Neural progenitor cell (in vitro differentiated cells): ENCODE measurements at places on chromosomes 5 and 9.

- DNase-seq, result no peak
These were observed 295.3 kb upstream of the SLC24A2 start for GRCh38 chr9:20084125-20084524.

DNA sequence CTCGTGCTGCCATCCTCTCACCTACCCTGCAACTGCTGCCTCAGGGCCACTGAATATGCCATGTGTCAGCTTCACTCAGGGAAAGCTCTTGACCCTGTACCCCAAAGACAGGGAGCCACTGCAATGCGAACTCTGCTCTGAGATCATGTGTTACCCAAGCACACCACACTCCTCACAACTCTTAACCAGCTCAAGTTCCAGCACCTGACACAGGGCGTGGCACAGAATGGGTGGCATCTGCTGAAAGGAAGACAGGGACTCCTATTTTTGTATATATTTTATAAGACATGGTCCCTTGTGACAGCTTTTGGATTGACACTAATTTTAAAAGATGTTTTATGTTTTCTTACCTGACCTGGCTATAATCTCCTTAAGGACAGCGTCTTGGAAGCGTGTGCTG is 10.7 kb downstream of the PHYKPL start:
- no peak for DNase-seq

DNA sequence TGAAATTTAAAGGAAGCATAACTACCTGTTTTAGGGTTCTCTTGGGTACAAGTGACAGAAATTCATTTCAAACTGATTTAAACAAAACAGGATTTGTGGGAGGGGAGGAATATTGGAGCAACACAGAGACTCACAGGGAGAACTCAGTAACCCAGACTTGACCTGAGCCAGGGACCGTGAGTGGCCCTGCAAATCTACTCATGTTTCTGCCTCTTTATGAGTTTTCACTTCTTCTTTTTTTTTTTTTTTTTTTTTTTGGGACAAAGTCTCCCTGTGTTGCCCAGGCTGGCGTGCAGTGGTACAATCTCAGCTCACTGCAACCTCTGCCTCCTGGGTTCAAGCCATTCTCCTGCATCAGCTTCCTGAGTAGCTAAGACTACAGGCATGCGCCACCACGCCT is 405.6 kb upstream of the ZNF608 start:
- DNase-seq, result no peak

DNA sequence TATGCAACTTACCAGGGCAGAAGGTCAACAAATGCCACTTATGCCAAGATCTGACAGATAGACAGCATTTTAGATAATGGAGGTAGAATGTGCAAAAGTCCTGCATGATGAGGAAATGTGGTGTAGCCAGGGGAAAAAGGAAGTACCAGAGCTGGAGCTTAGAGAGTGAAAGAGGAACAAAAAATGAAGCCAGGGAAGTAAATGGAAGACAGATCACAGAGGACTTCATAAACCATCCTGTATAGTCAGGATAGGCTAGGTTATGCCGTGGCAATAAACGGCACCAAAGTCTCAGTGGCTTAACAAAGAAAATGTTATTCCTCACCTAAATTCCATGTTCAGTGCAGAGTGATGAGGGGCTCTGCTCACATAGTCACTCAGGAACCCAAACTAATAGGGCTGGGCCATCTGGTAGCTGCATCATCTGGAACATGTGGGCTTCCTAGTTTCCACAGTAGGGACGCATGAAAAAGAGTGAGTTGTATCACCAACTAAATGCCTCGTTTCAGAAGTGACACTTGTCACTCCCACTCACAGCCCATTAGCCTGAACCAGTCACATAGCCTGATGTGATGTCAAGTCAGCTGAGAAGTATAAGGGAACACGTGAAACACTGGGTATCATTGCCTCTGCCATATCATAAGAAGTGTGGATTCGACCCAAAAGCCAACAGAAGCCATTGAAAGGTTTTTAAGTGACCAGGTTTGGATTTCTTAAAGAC is 70.3 kb downstream of the SH3RF2 start:
- DNase-seq, result no peak

GRCh38 chr5:5933651-5934050 is 444.7 kb downstream of the MED10 start:
- no peak for DNase-seq

DNA sequence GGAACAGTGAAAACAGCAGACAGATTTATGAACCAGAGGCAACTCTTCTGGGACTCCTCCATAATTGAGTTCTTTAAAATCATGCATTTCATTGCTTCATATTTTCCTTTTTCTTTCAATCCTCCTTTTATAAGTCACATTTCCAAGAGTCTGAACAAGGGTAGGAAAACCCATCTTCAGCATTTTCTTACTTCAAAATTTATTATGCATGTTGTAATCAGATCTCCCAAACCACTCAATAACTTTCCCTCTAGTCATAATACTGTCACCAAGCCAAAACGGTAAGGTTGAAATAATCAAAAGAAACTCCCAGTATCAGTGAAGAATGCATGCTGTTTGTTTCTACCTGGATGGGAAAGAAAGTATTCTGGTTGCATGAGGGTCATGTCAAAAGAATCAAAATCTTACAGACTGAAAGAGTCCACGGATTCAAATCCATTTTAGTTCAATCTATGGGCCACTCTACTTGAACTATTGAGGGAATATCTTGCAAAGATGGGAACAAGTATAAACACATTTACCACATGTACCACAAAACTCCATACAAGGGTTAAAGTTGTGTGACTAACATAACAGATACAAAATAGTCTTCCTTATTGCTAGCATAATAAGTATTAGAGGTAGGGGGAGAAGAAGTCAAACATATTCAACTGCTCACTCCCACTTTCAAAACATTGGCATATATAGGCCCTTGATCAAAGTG is 797.3 kb downstream of the MAT2B start:
- DNase-seq, result no peak

DNA sequence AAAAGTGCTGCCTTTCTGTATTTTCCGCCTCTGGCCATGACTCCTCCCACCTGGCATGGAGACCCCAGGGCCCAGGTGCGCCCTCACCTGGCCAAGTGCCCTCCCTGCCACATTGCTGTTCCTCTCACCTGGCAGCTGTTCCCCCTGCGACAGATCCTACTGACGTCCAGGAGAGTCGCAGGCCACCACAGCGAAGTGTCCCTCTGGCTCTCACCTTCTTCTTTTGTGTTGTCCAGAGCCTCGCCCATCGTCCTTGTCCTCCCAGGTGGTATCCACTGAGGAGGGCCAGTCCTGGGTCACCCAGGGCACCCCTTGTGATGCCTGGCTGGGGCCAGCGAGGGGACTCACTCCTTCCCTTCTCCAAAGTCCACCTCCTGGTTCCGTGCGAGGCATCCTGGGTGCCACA is 2.6 kb downstream of the NKD2 start:
- peak; percentile 76 for DNase-seq

- DNase-seq, result no peak
These were observed 78.6 kb upstream of the MPDZ start for GRCh38 chr9:13358128-13358527.

DNA sequence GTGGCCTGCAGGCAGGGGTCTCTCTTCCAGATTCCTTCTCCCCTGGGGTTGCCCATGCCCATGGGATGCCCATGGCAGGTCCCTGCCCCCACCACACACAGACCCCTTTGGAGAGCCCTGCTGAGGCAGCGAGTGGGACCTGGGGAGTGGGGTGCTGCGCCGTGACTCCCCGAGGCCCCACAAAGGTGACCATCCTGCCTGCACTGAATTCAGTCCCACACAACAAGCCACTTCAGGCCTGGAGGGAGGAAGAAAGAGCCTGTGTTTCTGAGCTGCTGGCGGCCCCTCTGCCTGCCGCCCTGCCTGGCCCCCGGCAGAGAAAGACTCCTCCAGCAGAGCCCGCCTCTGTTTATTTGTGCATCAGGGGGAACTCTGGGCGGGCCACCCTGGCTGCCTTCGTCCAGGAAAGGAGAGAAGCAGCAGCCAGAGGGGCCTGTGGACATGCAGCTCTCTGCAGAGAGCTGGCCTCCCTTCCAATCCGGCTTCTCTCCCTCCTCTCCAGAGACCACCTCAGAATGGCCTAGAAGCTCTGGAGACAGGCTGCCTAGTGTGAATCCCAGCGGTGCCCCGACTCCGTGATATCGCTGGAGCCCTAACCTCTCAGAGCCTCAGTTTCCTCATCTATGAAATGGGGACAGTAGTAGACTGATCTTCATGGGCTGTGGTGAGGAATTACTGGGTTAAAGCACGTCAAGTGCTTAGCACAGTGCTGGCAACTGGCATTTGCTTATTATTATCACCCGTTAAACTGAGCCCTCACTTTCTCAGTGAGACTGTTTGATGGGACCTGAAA is 72.9 kb downstream of the COL27A1 start:
- peak; percentile 37 for DNase-seq

- no peak for DNase-seq
These were observed 216.1 kb downstream of the ACTL7B start for GRCh38 chr9:108639696-108640095.

DNA sequence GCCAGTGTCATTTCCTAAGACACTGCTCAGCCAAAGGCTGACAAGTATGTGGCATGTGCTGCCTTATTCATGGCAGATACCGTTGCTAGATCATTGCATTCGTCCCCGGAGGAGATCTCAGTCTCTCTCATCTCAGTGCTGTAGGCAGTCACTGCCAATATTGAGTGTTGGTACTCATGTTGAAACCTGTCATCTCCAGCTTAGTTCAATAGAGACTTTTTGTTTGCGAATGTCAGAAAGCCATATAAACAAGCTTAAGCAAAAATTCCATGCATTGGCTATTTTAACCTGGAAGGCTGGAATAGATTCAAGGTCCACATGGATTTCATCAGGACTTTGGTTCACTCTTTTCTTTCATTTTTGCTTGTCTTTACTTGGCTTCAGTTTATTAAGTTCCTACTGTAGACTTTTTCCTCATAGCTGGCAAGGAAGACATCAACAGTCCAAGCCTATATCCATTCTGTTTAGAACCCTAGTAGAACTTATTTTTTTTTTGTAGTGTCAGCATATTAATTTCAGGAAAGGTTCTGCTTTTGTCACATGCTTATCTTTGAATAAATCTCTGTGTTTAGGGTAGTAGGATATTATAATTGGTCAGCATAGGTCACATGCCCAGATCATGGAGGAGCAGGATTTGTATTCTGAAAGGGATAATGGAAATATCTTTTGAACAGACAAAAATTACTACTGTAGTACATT is 66.8 kb downstream of the FCHO2 start:
- no peak for DNase-seq

DNA sequence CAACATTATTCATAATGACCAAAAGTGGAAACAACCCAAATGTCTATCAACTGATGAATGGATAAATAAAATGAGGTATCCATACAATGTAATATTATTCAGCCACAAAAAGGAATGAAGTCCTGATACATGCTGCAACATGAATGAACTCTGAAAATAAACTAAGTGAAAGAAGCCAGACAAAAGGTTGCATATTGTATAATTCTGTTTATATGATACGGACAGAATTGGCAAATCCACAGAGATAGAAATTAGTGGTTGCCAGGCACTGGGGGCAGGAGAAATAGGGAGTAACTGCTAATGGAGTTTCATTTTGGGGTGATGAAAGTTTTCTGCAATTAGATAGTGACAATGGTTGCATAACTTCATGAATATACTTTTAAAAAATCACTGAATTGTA is 47.0 kb downstream of the KIF24 start:
- no peak for DNase-seq

GRCh38 chr9:131179561-131180219 is 54.3 kb downstream of the NUP214 start:
- no peak for DNase-seq

GRCh38 chr9:1964093-1964492 is 51.1 kb upstream of the SMARCA2 start:
- DNase-seq, result no peak

- DNase-seq, result no peak
These were observed 123.7 kb upstream of the IRX4 start for GRCh38 chr5:2006193-2006970.

DNA sequence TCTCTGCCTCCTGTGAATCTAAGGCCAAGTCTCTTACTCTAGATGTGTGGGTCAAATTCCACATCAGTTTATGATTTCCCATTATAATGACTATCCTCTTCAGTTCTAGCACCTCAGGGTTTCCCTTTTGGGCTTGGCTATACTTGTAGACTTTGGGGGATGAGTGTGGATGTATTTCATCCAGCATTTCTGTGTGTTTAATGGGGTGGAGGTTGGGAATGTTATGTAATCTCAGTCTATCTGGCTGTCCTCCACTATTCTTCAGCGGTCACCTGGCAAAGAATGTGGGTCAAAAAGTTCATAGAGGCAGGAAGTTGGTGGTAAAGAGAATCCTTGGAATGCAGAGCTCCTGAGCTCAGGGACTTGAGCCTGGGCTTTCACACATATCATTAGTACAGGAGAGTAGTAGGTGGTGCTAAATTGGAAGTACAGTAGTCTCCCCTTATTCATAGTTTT is 64.9 kb downstream of the CFAP95 start:
- DNase-seq, result no peak

- DNase-seq, result peak; percentile 56
These were observed 17.3 kb downstream of the ALDH1A1 start for GRCh38 chr9:72935595-72935994.

- no peak for DNase-seq
These were observed 29.0 kb upstream of the CEMIP2 start for GRCh38 chr9:71797266-71797665.

DNA sequence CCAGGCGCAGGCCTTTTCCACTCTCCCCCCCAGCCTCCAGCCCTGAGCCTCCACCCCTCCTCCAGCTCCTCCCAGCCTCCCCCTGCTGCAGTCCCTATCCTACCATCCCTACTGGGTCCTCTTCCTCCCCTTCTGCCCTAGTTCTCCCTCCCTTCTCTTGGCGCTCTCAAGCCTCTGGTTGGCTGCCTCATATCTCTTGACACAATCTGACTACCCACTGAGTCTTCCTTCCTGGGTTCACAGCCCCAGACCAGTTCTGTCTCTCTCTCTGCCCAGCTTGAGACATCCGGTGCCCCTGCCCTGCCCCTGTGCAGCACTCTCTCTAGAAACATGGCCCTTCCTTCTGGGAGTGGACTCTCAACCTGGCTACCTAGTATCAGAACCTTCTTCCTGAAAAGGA is 76.2 kb downstream of the TSPAN17 start:
- no peak for DNase-seq

DNA sequence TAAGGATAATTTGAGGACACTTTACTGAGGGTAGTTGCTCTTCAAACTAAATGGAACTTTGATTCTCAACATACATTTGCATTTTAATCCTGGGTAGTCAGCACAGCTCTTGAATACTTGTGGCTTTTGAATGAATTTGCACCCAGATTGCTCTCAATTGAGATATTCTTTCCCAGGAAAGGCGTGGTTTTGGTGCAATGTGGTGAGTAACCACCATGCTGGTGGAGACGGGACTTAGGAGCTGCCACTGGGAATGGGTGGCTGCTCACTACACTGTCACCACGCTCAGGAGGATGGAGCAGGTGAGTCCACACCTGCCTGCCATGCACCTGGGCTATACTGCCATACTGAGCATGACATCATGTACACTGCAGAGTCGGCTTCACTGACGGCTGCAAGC is 99.2 kb downstream of the IRX1 start:
- DNase-seq, result no peak

GRCh38 chr5:146208916-146209522 is 5.6 kb downstream of the RBM27 start:
- DNase-seq, result no peak

DNA sequence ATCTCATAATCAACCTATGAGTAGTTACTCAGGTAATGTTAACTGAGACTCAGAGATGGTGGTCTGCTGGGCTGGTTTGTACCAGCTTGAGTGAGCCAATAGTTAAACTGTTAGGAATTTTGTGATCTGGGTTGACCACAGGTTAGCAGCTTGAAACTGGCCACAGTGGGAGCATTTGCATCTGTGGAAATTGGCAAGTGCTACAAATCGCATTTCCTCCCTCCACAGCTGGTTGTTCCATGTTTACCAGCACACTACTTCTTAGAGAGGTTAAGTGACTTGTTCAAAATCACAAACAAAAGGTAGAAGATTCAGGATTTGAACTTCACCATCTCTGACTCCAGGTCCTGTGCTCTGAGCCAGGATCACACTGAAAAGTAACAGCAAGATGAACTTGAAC is 446.9 kb upstream of the CLINT1 start:
- DNase-seq, result no peak
